ENCODE measurements at places on chromosomes 3 and 15.

DNA sequence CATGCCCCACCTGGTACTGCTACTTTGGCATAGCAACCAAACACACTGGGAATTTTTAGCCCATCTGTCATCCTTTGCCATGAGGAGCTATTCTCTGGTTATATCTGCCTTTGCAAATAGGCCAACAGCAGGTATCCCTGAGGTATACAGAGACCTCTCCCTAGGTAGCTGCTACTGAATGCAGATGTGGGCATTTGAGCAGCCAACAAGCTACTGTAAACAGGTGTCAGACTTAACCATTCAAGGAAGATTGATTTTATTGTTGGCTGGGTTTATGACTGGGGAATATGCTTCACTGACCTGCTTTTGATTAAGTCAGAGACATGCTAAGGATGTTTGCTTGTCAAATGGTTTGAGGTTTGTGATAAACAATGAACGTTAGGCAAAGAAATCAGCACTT lies 183.2 kb downstream of the OXSM start:
- DNase-seq = no peak

GRCh38 chr15:79265987-79266579 lies 16.4 kb upstream of the ANKRD34C start:
- no peak for DNase-seq

- DNase-seq = no peak
These were observed 84.1 kb upstream of the HACD2 start for GRCh38 chr3:123668906-123669305.

- DNase-seq = no peak
These were observed 23.8 kb downstream of the WWTR1 start for GRCh38 chr3:149634072-149634471.

DNA sequence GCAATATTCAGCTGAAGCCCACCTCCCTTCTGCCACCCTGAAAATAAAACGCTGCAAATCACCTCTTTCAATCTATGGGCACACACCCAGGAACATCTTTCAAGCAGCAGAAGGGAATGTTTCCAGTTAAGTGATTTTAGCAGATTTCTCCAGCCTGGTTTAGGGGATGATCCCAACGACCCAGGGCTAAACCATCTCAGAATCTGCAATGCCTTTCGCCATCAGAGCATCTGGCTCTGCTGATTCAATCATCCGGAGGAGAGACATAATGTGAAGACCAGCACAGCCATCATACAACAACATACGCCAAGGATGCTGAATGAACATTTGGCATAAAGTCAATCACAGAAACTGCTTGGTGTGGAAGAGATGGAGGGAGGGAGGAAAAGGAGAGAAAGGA lies 15.5 kb upstream of the LRRN1 start:
- no peak for DNase-seq

- no peak for DNase-seq
These were observed 35.6 kb downstream of the SMAD3 start for GRCh38 chr15:67100801-67101581.

- DNase-seq = no peak
These were observed 35.0 kb downstream of the TM4SF4 start for GRCh38 chr3:149509526-149509925.
